ENCODE measurements at places on chromosomes 12 and 14.

- DNase-seq = no peak
Measured at GRCh38 chr14:99502989-99503421, 21.8 kb downstream of the CCNK start.

DNA sequence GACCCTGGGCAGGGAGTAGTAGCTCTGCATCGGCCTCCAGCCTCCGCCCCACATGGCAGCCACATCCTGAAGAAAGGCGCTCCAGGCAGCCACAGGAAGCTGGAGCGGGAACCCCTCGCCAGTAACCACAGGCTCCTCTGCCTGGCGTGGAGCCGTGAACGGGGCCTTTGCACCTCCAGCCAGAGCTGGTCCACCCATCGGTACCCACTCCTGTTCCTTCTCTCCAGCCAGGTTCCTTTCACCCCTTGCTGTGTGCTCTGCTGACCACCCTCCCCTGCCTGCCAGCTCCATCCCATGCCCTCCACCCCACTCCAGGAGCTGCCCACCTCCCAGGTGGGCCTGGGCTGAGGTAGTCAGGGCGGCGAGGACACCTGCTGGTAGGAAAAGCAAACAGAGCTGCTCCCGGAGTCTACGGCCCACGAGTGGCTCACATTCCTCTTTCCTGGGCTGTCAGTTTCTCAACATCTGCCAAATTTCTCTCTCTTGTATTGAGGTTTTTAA is 2.7 kb downstream of the TGFB3 start:
- DNase-seq = no peak

- no peak for DNase-seq
Measured at GRCh38 chr14:95507174-95507573, 9.3 kb downstream of the SYNE3 start.

- no peak for DNase-seq
Measured at GRCh38 chr12:7376196-7376595, 67.8 kb downstream of the CD163L1 start.

DNA sequence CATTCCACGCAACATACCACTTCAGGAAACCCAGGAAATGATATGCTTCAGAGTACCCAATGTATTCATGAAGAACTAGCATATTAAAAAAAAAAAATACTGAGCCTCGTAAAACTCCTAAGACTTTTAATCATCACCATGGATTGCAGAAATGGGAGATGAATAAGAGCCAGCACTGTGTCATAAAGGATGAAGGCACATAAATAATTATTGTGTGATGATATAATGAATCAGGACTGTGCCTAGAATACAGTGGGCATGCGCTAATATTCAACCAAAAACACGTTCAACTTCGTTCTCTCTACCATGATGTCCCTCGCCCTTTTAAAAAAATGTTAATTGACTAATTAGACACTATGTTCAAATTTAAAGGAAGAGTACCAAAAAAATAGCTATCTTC is 68.7 kb downstream of the CIT start:
- no peak for DNase-seq

GRCh38 chr14:75313294-75313693 is 34.7 kb downstream of the FOS start:
- DNase-seq = no peak

DNA sequence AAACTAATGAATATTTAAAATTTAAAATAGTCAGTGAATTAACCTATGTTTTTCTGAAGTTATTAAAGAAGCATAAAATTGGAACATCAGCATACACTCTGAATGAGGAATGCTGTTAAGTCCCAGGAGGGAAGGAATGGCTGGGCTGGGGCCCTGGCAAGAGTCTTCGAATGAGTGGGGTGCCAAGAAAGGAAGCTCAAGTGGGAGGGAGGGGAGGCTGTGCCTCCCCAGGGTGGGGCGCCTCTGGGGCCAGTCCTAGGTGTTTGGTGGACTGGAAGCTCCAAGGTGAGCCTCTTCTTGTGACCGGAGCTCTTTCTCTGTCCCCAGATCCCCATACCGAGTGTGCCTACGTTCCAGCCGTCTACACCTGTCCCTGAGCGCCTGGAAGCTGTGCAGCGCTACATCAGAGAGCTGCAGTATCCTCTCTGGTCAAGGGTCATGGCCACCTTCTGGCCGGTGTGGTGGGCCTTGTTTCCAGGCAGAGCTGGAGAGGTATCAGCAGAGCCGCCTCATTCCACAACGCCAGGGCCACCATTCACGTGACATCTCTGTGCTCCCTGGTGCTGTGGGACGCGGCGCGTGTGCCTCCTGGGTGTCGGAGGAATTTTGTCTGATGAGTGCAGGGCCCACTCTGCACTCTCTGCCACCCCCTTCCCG is 8.5 kb downstream of the VASH1 start:
- no peak for DNase-seq

DNA sequence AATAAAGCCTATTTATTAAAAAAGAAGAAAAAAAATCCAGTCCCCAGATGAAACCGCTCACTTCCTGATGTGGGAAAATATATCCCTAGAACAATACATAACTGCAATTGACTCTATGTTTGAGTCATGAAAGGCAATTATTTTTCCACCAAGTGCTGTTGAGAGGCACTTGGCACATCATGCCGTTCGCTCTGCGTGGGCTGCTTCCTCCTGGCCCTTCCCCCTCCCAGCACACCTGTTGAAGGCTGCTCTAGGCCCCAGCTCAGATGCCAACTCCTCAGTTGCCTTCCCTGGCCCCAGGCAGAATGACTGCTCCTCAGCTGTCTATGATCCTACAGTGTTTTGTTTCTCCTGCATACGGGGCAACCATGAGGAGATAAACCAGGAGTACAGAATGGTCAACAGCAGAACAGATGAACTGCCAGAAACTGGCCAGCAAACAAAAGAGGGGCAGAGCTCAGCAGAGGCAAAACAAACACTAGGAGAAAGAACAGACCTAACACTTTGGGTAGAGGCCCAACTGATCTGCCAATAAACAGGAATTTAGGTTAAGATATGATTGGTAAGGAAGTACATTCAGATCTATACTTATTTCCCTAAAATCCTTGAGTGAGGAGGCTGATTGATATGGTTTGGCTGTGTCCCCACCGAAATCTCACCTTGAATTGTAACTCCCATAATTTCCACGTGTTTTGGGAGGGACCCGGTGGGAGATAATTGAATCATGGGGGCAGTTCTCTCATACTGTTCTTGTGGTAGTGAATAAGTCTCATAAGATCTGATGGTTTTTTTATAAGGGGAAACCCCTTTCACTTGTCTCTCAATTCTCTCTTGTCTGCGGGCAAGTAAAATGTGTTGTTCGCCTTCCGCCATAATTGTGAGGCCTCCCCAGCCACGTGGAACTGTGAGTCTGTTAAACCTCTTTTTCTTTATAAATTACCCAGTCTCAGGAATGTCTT is 58.6 kb downstream of the SLC38A1 start:
- peak; percentile 89 for DNase-seq

DNA sequence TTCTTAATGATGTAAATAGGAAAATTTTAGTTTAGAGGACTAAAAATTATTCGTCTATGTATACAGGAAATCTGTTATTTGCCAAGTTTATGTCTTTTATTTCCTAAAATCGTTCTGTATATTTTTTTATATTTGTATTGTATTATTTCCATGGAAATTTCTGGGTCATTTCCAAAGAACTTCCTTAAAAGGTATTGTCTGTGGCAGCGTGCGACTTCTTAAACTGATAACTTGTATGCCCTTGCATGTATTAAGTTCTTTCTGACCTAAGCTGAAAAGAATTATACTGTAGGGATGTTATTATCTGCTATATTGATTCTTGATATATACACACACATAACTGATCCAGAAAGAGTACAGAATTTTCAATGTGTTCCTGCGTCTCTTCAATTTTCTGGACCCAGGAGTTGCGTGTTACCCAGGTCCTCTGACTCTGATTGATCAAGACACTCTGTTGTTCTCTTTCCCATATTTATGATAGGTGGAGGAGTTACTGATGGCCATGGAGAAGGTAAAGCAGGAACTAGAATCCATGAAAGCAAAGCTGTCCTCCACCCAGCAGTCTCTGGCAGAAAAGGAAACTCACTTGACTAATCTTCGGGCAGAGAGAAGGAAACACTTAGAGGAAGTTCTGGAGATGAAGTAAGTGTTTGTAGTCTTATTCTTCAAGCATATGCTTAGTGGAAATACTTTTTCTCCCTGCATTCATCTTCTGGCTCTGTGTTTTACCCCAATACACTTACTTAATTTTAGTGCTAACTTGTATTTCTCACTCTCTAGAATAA is 298.5 kb downstream of the ERC1 start:
- no peak for DNase-seq

DNA sequence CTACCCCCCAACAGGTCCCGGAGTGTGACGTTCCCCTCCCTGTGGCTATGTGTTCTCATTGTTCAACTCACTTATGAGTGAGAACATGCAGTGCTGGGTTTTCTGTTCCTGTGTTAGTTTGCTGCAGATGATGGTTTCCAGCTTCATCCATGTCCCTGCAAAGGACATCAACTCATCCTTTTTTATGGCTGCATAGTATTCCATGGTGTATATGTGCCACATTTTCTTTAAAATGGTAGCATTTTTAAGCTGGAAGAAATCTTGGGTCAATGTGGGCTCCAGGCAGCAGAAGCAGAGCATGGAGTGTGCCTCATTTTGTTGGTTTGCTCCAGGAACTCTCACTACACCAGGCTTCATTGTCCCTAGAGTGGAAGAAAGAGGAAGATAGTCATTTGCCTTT is 47.6 kb upstream of the ITPR2 start:
- no peak for DNase-seq

DNA sequence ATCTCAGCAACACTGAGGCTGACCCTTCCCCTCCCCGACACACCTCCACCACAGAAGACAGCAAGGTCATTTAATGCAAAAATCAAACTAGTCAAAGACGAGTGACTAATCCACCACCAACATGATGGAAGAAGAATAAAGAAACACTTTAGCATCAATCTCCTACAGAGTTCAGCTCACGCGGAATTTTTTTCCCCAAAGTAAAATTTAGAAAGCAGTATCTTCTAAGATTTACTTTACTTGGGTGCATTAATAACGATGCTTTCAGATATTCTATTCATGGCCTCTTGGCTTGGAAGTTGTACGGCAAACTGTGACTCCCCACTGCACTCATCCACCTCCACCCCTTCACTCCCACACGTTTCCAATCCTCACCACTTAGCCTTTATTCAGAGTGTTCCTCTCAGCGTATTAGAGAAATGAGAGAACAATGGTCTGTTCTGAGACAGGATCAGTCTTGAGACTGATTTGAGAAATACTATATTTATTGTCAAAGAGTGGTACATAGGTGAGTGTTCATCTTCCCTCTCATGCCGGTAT is 1.9 kb downstream of the EGLN3 start:
- no peak for DNase-seq

DNA sequence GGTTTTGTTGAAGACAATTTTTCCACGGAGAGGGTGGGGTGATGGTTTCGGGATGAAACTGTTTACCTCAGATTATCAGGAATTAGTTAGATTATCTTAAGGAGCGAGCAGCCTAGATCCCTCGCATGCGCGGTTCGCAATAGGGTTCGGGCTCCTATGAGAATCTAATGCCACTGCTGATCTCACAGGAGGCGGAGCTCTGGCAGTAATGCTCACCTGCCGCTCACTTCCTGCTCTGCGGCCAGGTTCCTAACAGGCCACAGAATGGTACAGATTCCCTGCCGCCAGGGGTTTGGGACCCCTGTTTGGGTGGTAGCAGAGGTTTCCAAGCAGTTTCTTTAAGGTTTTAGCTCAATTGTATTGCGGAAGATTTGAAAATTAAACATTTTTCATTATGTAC is 439.8 kb upstream of the OR4E1 start:
- no peak for DNase-seq

DNA sequence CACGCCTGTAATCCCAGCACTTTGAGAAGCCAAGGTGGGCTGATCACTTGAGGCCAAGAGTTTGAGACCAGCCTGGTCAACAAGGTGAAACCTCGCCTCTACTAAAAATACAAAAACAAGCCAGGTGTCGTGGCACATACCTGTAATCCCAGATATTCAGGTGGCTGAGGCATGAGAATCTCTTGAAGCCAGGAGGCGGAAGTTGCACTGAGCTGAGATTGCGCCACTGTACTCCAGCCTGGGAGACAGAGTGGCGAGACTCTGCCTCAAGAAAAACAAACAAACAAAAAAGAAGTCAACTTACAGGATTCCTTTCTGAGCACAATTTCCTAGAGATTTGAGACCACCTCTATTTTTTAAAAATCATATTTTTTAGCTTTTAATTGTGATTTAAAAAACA is 45.3 kb downstream of the DGLUCY start:
- DNase-seq = no peak

DNA sequence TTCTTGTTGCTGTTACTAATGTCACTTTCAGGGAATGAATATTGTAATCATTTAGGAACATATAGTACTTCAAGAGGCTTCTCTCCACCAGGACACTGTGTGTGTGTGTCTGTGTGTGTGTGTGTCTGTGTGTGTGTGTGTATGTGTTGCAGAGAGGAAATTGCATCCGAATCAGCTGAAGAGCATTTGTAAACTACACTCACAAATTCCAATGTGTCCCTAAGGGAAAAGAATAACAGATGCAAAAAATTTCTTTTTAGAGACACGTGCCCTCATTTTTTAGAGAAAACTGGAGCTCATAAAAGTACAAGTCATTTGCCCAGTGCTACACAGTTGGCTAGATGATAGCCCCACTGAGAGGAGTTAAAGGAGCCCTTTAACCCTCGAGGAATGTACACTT is 168.8 kb downstream of the ANO4 start:
- no peak for DNase-seq

GRCh38 chr12:64937452-64937851 is 113.0 kb downstream of the TBC1D30 start:
- no peak for DNase-seq

DNA sequence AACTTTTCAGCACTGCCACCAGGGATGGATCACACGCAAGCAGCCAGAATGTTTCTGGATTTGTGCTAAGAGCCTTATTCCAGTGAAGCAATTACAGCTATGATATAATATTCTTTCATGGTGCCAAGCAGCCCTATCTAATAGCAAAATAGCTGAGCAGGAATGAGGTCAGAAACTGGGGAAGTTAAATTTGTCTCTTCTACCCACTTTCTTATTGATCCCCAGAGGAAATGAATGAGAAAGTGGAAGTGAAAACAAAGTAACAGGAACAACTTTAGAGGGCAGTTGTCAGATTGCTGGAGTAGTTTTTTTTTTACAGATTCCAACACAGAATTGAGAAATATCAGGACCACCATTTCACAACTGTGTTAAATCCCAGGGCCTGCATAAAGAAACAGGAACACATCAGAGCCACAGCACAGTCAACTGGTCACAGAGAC is 44.8 kb downstream of the GCH1 start:
- no peak for DNase-seq
